ENCODE measurements at places on chromosomes 16 and 17. TPM values are rescaled to one million over a fixed set of nuclear protein-coding genes. Genes with fewer than 3 reads are reported as not detected.

- no peak for DNase-seq
These were observed 324.0 kb downstream of the SNX29 start for GRCh38 chr16:12300490-12300889.

DNA sequence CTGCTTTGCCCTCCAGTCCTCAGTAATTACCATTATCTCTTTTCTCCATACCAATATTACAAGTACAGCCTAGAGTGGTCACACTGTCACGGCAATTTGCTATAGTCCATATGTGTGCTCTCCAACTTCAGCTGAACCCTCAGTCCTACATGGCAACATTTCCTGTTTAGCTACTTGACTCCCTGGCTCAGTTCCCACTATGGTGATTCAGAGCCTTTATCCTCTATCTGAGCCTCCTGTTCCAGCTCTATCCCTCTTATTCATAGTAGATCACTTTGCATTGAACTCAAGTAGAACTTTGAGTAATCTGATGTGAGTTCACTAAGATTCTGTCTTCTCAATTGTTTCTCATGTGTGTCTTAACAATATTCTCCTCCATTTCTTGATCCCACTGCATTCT lies 43.7 kb upstream of the GOSR1 start:
- DNase-seq = peak; percentile 83

The PRAC1 gene
- total RNA-seq = not detected

GRCh38 chr17:68777243-68777855 lies 176.2 kb upstream of the FAM20A start:
- peak; percentile 59 for DNase-seq

DNA sequence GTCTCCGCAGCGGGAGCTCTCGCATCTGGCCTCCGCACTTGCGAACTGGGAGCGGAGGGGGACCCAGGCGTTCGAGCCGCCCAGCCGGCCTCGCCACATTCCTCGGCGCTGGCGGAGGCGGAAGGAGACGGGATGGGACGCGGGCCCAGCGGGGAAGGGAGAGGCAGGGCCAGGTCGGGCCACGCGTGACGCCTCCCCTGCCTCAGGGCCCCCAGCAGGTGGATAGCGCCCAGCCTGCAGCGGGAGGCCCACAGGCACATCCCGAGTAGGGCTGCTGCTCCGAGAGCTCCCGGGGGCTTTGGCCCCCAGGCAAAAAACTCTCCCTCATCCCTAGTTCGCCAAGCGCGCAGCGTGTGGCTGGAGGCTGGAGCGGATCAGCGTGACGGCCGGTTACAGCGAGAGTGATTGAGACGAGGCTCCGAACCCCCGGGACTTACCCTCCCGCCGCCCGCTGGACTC lies 800 bp downstream of the PLEKHH3 start:
- DNase-seq = no peak

The DNAI2 gene
- not detected for total RNA-seq

GRCh38 chr16:72198771-72199201 lies 26.8 kb upstream of the PMFBP1 start:
- no peak for DNase-seq

Measured in renal cortical epithelial cell (primary cell).